Calu3 (cell line): ENCODE measurements at places on chromosomes 12 and 14.

DNA sequence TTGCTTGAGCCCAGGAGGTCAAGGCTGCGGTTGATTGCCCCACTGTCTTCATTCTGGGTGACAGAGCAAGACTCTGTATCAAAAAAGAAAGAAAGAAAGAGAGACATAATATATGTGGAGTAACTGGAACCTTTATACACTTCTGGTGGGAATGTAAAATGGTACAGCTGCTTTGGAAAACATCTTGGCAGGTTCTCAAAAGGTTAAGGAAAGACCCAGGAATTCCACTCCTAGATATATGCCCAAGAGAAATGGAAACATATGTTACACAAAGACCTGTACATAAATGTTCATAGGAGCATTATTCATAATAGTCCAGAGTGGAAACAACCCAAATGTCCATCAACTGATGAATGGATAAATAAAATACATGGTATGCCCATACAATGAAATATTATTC, 7.2 kb downstream of the RBMS2 start:
- DNase-seq, result no peak

DNA sequence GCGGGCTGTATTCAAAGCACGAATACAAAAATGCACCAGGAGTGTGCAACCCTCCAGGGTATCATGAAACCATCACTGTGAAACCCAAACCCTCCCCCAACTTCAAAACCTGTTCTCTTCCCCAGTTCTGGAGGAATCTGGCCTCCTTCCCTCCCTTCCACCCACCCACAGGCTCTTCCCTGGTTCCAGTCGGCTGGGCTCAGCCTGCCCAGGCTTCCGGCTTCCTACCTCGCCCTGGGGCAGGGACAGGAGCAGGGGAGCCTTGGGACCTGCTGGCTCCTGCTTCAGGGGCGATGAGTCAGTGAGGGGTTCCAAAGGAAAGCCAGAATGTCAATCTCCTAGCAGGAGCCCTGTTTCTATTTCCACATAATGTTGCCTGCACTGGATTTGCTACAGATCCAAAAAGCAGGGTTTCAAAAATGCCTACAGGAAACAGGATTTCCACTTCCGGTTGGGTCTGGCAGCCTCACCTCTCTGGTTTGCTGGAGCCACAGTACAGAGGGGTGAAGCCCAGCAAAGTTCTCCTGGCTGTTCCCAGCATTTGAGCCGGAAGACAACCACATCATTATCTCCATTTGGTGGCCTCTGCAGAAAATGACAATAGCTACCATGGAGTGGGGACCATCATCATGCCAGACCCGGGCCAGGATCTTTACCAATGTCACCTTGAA, 278.3 kb downstream of the DPF3 start:
- DNase-seq, result no peak

- no peak for DNase-seq
Measured at GRCh38 chr14:35932659-35933159, 106.6 kb downstream of the BRMS1L start.

DNA sequence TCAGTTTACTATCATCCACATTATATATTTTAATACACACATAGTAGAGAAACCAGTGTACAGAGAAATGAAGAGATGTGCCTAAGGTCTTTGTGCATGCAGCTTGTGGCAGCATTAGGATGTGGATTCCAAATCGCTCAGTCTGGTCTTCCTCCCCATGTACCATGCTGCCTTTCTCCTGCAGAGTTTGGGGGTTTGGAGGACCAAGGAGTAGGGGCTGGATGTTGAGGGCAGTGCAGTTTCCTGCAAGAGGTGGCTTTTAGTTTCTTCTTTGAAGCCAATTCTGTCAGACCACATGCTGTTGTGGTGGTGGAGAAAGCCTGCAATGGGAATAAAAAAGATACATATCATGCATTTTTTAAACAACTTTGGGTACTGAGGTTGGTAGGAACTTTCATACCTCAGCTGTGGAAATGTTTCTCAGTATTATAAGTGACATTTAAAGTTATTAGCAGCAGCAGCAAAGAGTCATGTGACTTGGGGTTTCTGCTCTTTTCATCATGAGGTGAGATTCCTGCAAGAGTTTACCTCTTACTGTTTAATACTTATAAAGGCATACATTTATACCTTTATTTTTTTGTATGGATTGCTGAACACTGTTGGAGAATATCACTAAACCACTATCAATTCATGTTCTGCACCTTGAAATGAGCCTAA, 34.4 kb downstream of the TESPA1 start:
- DNase-seq, result no peak

DNA sequence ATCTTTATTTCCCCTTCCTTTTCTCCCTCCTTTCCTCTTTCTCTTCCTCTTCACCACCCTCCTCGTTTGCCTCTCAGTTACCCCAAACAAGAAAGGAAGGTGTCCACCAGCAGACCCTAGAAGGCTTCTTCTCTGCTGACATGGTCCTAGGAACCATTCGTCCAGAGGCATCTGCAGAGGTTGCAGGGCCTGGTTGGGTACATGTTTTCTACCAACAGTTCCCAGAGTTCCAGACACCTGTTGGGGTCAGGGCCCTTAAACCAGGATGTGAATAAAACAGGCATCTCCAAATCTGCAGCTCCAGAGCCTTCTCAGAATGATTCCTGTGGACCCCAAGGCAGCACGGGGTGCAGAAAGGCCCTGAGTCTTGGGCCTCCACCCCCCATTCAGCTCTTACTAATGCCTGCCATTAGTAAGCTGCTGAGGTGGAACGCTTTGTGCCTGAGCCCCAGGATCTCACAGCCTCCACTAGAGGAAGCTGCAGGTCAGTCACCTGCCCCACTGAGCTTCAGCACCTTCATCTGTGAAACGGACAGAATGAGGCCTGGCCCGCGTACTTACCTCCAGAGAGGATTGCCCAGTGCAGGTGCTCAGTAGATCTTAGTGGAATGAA, 130.4 kb downstream of the DICER1 start:
- no peak for DNase-seq

DNA sequence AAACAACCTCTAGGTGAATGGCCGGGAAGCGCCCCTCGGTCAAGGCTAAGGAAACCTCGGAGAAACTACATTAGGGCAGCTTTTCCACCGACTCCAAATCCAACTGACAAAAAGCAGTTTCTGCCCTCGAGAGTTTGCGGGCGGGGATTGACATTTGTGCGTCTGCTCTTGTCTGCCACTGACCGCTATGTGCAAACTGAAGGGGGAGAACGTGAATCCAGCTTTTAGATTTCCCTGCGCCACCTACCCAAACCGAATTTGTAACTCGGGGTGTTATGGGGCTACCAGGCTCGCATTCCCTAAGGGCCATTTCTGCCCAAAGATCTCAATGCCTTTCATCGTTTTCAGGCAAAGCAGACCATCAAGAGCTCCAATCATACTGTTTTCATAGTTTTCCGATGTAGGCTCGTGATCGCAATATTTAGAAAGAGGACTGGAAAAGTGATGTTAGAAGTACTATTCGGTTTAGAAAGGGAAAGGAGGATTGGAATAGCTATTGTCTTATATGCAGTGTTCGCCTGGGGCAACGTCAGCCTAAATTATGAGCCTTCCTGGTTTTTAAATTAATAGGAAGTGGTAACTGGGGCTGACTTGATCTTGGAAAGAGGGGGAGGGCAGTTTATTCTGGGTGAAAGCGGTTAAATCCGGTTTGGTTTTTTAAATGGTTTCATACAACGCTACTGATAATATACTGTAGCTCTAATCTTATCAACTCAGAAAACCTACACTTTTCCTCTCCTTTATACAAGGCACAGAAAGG, 45.4 kb downstream of the BCAT1 start:
- no peak for DNase-seq

DNA sequence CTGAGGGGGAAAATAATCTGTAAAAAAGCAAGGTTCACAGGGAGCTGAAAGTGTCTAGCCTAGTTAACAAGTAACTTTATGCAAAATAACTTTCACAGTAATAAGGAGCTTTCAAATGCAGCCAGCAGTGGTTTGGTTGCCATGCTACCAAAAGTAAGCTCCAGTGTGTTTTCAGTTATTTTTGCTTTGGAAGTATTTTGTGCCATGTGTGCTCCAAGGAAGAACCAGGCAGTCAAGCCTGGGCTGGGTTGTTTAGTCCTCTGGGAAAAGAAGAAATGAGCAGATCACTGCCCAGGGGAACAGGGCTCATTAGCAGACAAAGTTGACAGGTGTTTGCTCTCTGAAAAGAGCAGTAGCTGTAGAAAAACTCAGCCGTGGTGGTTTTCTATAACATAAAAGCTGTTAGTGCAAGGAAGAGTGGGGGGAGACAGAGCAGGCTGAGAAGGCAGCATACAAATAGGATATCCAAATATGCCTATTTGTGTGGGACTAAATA, 92.8 kb upstream of the TMTC2 start:
- no peak for DNase-seq

- DNase-seq, result no peak
Measured at GRCh38 chr12:9991876-9992275, 7.0 kb downstream of the CLEC1B start.

- no peak for DNase-seq
Measured at GRCh38 chr12:32139064-32139421, 32.4 kb downstream of the BICD1 start.
